ENCODE measurements at places on chromosomes 3 and 15.

- DNase-seq, result peak; percentile 52
Observed at GRCh38 chr15:31365655-31366127, 39.1 kb downstream of the KLF13 start.

DNA sequence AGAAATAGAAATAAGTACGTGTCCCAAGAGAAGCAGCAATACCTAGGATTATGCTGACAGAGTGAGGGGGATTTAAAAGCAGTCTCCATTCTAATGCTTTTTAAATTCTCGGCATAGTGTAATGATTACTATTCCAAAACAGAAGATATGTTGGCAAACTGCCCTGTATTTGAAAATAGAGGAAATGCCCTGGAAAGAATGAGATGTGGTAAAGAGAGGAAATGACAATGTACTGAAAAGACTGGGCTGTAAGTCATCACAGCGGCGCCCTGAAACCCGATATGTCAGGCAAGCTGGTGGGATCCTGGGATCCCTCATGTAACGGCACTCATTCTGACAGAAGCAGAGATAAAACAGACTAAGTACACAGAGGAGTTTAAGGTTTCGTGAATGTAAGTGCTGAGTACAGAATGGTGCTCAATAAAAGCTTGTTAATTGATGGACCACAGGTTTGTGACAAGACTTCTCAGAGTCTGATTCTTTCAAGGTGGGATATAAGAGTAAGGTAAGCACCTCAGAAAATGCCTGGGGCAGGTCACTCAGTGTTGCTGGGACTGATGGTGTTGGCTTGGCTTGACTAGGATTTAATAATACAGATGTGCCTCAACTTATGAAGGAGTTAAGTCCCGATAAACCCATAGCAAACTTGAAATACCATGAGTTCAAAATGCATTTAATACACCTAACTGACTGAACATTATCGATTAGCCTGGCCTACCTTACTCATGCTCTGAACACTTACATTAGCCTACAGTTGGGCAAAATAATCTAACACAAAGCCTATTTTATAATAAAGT, 91.4 kb downstream of the NFKBIZ start:
- DNase-seq, result peak; percentile 90

GRCh38 chr3:172388412-172389078, 59.7 kb downstream of the GHSR start:
- DNase-seq, result no peak

DNA sequence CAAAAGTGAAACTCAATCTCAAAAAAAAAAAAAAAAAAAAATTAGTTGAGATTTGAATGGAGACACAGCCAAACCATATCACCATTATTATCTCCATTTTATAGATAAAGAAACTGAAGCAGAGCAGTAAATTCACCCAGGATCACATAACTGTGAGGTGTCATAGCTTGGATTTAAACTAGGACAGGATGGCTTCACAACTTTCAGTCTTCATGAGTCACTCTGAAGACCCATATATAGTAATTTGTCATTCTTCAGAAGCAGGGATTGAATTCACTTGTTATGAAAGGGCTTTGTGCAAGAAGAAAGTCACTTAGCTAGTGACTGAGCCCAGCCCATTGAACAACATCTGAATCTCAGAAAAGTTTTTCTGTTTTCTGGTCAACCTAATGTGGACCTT, 60.5 kb upstream of the LRIG1 start:
- no peak for DNase-seq

DNA sequence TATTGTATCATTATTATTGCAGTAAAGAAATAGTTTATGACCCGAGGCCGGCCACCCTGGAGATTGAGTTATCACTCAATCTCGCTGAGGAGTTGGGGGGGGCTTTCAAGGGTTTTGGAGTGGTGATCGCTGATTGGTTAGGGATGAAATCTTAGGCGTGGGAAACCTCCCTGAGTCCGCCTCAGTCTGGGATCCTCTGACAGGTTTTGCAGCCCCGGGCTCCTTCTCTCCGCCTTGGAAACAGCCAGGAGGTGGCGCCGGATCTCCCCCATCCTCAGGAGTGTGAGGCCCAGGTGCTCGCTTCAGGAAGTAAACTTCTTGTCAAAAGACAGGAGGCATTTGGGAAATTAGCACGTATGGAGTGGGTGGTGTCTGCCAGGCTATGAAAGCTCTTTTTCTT, 41.1 kb upstream of the SEC61A1 start:
- DNase-seq, result no peak

DNA sequence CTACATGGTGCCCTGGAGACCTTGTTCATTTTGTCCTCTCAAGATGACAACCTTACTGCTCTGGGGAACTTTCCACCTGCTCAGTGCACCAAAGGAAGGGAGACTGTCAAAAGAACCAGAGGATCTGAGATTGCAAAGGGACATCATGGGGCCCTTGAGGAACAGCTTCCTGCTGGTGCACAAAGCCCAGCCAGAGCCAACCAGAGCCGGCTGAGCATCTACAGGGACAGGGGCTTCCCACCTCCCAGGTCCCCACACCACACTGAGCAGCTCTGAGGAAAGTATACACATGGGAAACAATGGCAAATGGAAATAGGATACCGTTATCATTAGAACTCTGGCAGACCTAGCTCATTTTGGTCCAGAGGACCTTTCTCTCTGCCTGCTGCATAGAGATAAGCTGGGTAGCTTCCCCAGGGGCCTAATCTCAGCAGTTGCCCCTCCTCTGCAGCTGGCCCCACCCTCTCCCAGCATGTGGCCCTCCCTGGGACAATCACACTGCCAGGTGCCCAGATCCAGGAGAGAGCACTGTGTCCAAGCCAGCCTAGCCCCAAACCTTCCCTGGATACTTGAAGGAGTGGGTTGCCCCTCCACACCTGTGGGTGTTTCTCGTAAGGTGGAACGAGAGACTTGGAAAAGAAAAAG, 123.4 kb upstream of the PRR20G start:
- no peak for DNase-seq

DNA sequence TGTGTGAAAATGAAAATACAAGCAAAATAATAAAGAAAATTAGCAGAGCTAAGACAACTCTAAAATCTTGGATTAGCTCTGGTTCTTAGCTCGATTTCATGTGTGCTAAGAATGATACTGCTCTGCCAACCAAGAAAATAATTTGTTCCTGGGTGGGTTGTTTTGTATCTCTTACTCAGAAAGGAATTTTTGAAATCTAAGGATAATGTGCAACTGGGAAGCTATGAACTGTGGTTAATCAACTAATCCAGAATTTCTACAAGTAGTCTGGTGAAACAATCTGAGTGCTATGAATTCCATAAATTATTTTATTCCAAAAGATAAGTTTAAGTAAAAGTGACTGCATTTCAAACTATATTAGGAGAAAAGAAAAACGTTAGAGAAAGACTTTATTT, 92.0 kb downstream of the TFDP2 start:
- no peak for DNase-seq

- no peak for DNase-seq
Observed at GRCh38 chr3:32285891-32286290, 47.4 kb downstream of the CMTM8 start.

DNA sequence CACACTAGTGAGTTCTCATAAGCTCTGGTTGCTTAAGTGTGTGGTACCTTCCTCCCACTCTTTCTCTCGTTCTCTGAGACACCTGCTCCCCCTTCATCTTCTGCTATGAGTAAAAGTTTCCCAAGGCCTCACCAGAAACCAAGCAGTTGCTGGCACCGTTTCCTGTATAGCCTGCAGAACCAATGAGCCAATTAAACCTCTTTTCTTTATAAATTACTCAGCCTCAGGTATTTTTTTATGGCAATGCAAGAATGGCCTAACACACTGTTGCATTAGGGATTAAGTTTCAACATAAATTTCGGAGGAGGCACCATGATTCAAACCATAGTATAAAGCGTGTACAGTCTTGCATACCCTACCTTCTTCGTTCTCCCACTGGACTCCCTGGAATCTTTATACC, 252.3 kb upstream of the CHRM5 start:
- DNase-seq, result no peak

DNA sequence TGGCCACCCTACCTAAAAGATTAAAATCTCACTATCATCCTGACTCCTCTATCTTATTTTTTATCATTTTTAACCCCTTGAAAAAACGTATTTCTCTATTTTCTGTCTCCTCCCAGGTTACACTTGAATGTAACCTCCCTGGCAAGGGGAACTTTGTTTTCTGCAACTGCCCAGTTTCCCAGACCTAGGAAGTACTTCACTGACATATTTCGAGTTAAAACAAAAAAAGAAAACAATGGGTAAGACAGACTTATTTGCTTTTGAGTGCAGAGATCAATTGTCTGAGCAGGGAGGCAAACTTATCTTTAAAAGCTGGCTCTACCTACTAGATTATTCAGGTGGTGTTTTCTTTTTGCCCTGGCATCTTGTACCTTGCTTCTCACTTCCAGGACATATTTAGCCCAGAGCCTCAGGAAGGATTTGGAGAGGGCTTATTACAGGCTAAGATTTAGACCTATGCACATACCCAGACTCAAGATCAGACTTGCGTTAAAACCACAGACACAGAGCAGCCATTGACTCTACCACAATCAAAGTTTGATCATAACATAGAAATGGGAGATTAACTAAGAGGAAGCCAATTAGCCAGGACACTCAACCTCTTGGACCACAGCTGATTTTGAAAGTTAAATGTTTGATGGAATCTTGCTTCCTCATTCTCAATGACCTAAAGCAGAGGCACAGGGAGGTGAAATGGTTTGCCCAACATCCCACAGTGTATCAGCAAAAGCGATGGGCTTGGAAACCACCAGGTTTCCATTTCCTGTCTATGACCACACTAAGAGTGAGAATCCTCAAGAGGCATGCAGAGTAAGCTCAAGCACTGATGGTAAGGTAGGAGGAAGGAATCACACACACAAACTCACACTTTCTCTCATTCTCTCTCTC, 169.5 kb upstream of the THBS1 start:
- DNase-seq, result no peak

DNA sequence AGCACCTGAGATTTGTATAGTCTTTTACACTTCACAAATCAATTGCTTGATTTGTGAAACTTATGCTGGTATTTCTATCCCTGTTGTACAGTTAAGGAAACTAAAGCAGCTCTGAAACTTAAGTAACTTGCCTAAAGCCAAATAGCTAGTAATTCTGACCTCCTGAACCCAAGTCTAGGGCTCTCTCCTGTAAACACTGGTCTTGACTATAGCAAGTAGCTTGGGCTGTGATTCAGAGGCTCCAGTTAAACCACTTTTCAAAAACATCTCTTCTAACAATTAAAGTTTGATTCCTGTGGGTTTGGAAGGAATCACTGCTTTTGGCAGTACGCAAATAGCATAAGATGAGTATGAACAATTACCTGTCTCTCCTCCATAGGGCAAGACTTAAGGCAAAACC, 18.5 kb upstream of the CMTM8 start:
- peak; percentile 72 for DNase-seq

DNA sequence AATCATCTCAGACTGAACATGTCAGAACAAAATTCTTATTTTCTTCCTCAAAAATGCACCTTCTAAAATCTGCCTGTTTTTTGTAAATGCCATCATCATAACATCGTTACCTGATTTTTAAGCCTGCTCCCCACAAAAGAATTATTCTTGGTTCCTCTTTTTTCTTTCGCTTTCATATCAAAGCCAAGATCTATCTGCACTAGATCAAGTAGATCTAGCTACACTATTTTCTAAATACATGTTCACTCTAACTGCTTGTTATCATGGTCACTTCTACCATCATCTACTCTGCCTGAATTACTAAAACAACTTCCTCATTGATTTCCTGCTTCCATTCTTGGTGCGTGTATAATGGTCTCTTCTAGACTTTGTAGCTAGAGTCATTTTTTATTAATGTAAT, 217.7 kb downstream of the ARPP21 start:
- DNase-seq, result no peak

GRCh38 chr15:99100245-99101173, 4.4 kb upstream of the SYNM start:
- no peak for DNase-seq

GRCh38 chr3:130743354-130743753, 3.3 kb downstream of the PIK3R4 start:
- DNase-seq, result no peak

DNA sequence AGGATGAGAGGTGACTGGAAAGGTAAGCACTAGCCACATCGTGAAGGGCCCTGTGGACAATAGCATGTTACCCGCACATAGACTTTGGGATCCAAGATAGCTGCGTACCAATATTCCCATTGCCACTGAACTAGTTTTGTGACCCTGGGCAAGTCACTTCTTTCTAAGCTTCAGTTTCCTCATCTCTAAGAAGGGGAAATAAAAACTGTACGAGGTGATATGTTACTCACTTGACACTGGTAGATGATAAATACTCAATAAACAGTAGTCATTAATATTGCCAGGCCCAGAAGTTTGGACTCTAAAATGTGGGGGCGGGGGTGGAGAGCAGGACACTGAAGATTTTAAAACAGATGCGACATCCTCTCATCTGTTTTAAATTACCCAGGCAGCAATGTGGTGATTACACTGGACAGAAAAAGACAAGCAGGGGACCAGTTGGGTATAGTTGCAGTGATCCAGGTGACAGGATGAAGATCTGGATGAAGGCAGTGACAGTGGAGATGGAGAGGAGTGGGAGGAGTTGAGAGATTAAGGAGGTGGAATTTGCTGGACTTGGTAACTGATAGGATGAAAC, 2.5 kb downstream of the ATG7 start:
- no peak for DNase-seq

DNA sequence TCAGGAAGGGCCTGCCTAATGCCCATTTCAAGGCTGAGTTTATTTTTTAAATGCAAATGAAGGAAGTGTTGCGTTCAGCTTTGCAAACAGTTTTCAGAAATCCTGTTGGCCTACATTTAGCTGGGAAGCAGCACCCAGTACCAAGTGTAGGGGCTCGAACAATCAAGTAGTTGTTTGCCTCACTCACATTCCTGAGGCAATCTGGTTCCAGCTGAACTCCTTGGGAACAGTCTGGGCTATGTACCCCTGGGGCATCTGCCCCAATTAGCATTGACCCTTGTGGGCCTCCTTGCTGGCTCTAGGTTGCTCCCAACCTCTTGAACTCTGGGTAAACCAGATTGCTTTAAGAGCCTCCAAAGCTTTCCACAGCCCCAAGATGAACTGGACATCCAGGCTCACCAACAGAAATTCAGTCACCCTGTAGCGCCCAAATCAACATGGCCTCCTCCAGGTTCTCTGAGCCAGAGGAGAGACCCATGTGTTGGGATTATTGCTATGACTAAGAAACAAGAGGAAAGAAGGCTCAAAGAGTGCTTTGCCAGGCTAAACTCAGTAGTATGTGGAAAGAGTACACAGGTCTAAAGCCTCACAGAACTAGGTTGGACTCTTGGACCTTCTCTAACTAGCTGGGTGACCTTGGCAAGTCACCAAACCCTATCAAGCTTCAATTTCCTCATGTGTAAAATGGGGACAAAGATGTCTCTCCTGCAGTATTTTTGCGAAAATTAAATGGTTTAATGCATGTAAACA, 532.7 kb downstream of the SOX2 start:
- DNase-seq, result no peak

Measured in AG09309 (cell line).